ENCODE measurements at places on chromosomes 5 and 9. TPM values are rescaled to one million over a fixed set of nuclear protein-coding genes. Genes with fewer than 3 reads are reported as not detected.

The SPDL1 gene
- 60.5 TPM for total RNA-seq

The CDC25C gene
- 13.0 TPM for total RNA-seq

The SPINK6 gene
- total RNA-seq, result not detected

The SLC6A7 gene
- total RNA-seq, result not detected

The RNF183 gene
- total RNA-seq, result not detected

The RGS7BP gene
- 16.2 TPM for total RNA-seq

The SLCO4C1 gene
- under 0.01 TPM for total RNA-seq

The PCDHGA10 gene
- 4.7 TPM for total RNA-seq

The CA9 gene
- total RNA-seq, result 0.14 TPM

The NMUR2 gene
- not detected for total RNA-seq

The RANBP17 gene
- total RNA-seq, result 8.0 TPM

The MGAT1 gene
- 104 TPM for total RNA-seq

The INSL4 gene
- not detected for total RNA-seq

The RLN2 gene
- 0.22 TPM for total RNA-seq

The CEL gene
- total RNA-seq, result 0.14 TPM

The TMEM232 gene
- 0.80 TPM for total RNA-seq

The CER1 gene
- total RNA-seq, result not detected

The RNF208 gene
- total RNA-seq, result 0.43 TPM

The GBGT1 gene
- 14.1 TPM for total RNA-seq

The ENTR1 gene
- 42.8 TPM for total RNA-seq

The HMCN2 gene
- 0.07 TPM for total RNA-seq

The MEF2C gene
- total RNA-seq, result 63.5 TPM

The AGXT2 gene
- total RNA-seq, result not detected

The GHR gene
- 1.7 TPM for total RNA-seq

The PCDHGA6 gene
- total RNA-seq, result 2.1 TPM

The NDST1 gene
- 94.3 TPM for total RNA-seq

The MYOT gene
- not detected for total RNA-seq

The C5orf46 gene
- not detected for total RNA-seq

The KIF12 gene
- total RNA-seq, result 0.22 TPM

The SEPTIN8 gene
- 48.0 TPM for total RNA-seq

The NTRK2 gene
- not detected for total RNA-seq

The MPDZ gene
- 77.3 TPM for total RNA-seq

The NR2F1-AS1 gene
- total RNA-seq, result 21.5 TPM

The ITGA2 gene
- 178 TPM for total RNA-seq

The SLC46A2 gene
- total RNA-seq, result not detected

The SOHLH1 gene
- not detected for total RNA-seq

The LOX gene
- 62.9 TPM for total RNA-seq

The MARVELD2 gene
- 4.9 TPM for total RNA-seq

The PRRC2B gene
- total RNA-seq, result 139 TPM

The C9orf72 gene
- total RNA-seq, result 11.6 TPM

The PCDHB15 gene
- 0.14 TPM for total RNA-seq

The NXNL2 gene
- not detected for total RNA-seq

The GPR151 gene
- not detected for total RNA-seq

The XRCC4 gene
- 15.6 TPM for total RNA-seq

The PCA3 gene
- 2.2 TPM for total RNA-seq
